Activated T-cell treated with anti-CD3 and anti-CD28 coated beads for 24 hours (primary cell): ENCODE measurements at places on chromosomes 5 and 9.

- no peak for DNase-seq
Measured at GRCh38 chr9:17578911-17579793, at the start of gene SH3GL2. TSS of gene SH3GL2 (plus strand) at chr9:17579066.

DNA sequence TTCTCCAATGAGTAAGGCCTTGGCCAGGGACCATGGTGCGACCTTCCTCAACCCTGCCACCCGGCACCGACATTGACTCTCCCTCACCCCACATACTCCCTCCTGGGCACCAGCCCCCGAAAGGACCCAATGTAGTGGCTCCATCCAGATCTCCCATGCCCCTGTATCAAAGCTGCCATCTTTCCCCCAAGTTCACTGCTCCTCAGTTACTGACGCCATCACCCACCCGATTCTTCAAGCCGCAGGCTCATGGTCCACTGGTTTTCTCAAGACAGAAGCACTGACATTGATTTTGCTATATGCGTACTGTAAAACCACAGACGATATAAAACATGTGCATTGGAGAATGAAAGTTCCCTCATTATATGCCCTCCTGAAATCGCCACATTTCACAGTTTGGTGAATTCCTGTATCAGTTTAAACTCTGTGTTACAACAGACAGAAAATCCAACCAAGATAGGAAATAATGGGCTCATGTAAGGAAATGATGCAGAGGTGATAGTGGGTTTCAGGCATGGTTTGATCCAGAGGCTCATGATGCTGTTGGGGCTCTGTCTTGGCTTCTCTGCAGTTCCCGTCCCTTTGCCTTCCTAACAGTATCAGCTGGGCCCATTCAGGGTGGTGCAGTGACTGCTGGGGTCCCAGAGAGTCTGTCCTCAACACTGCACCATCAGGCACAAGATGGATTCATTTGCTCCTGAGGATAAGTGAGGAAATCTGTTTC lies 207.3 kb upstream of the IER5L start:
- no peak for DNase-seq

- no peak for DNase-seq
Measured at GRCh38 chr5:42854795-42855194, 43.1 kb upstream of the SELENOP start.

DNA sequence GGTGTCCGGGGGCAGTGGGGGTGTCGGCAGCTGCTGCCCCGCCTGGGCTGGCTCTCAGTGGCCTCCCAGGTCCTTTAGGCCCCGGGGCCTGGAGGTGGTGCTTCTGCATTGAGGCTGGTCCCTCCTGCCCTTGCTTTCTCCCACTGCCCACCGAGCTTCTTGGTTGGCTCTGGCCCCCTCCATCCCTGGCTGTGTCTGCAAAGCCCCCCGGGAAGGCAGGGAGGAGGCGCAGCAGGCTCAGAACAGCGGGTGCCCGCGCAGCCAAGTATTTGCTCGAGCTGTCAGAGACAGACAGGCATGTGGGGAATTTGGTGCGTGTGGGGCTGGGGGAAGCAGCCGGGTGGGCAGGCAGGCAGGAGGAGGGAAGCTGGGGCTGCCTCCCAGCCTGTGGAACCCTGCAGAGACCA lies 11.5 kb downstream of the CXXC5 start:
- no peak for DNase-seq

GRCh38 chr9:18623221-18624079 lies 149.5 kb downstream of the ADAMTSL1 start:
- no peak for DNase-seq

DNA sequence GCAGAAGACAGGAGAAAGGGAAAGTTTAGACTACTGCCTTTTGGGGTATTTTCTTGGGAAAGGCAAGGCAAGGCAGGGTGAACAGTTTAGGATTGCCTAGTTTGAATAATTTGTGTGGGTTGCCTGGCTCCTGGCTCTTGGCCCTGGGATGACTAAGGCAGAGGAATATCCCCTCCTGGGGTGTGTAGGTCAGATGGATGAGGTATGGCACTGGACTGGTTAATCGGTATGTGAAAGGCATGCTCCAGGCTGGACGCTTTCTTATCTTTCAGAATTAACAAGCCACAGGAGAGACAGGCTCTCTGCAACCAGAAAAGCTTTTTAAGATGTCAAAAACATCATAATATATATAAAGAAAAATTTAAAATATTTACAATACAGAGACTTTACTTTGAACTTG lies 58.6 kb downstream of the STARD4 start:
- no peak for DNase-seq

GRCh38 chr5:151023651-151024050 lies 3.3 kb downstream of the GPX3 start:
- DNase-seq: no peak

DNA sequence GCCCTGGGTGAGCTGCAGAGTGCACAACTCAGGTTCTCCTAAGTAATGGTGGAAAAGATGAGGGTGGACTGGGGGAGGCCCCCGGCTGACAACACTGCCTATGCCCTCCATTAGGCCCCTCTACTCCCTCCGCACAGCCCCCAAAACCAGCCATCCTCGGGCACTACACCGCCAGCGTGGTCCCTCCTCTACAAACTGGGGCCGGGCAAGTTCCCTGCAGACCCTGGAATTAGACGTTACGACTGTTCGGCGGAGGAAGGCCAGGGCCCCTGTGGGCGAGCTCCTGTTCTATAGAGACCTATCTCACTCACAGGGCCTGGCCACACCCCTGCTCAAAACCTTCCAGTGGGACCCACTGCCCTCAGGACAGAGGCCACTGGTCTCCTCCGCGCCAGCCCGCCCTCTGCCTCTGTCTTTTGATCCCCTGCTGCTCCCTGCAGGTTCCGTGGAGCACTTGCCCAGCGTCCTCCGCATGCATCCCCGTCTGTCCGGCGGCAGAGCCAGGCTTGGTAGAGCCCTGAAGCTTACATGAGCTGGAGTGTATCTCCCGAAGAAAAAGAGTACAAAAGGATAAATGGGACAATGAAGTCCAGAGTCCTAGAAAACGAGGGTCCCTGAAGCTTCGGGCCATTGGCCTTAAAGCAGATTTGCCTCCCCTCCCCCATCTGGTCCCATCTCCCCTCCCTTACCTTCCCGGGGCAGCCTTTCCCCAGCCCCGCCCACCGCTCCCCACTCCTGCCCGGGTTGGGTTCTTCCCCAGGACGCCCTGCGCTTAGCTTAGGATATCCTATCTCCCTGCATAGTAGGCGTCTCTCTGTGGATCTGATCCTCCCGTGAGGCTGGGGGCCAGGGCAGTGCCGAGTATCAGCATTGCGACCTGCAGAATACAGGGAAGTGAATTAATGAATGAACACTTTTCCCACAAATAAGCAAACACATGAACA lies 71.3 kb downstream of the HRH2 start:
- DNase-seq: no peak

DNA sequence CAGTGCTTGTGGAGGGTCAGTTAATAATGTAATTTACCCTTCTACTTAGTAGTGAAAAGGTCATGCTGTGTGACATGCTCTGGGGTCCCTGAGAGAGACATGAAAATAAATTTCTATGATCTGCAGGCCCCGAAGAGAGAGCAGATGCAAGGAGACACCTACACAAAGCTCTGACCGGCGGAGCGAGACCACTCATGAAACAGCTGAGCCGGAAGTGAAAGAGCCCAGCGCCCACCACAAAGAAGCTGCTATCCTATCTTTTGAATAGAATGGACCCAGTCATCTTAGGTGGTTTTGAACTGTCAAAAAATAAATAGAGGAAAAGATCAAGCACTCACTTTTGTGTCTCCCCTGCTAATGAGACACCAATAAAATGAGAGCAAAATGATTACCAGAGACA lies 190.0 kb downstream of the MED10 start:
- DNase-seq: no peak

- no peak for DNase-seq
Measured at GRCh38 chr5:114839360-114839759, 330.3 kb downstream of the TRIM36 start.
